ENCODE measurements at places on chromosomes 12 and 14.

GRCh38 chr14:23055621-23056144 lies 1.6 kb downstream of the CDH24 start:
- DNase-seq = no peak

DNA sequence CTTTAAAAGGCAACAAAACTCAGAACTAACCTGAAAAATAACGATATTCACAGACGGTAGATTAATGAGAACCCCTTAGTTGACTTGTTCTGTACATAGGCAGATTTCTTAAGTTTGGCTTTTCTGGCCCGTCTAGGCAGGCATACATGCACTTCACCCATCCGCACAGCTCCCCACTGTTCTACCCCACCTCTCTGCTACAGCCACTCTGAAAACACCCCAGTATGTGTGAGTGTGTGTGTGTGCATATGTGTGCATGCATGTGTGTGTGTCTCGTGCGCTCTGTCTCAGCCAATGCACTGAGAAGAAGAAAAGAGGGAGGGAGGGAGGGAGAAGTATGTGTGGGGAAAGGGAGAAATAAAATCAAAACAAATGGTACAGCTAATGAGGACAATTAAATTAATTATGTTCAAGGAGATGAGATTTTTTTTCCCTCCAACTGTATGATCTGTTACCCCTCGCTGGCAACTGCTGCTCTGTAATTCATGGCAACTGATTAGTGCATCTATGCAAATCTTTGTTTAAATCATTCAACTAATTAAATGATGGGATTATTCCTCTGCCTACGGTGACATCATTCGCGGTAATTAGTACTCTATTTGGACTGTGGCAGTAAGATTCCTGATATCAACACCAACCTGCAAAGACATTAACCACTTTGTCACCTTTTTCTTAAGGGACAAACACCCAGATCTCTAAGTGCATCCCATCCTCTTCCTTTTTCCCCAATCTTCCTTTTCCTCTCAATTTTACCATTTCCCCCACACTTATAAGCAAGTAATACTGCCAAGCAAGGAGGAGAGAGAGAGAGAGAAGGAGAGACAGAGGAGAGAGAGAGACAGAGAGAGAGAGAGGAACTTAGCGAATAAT lies 2.2 kb upstream of the LMO3 start:
- DNase-seq = no peak

GRCh38 chr12:88242571-88242925 lies 100.4 kb downstream of the TMTC3 start:
- no peak for DNase-seq

DNA sequence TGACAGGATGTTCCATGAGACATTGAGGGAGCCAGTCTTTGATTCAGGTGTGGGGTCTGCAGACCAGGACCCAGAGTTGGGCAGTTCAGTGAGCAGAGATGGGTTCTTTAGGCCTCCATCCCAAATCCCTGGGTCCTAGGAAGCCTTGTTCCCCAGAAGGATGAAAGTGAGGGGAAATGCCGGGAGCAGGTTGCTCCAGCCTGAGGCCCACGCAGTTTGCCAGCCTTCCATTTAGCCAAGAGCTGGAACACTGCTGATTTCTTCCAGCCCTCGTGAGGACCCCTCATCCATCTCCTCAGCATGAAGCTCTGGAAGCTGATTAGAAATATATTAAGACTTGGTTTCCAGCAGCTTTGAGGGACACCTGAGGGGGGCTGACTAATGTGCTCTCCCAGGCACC lies 12.1 kb downstream of the C14orf132 start:
- no peak for DNase-seq

DNA sequence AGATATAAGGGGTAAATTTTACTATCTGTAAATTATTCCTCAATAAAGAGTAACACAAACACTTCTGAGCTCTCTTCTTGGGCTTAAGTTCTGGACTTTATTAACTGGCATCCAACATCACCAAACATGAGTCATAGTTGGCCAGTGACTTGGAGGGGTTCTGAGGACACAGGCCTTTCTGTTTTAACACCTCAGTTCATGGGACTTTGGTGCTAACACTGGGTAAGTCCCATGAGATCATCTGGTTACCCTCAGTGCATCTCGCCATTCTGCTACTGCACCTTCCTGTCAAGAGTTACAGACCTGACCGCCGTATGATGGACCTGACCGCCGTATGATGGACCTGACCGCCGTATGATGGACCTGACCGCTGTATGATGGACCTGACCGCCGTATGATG lies 9.9 kb downstream of the SLC15A4 start:
- no peak for DNase-seq

- no peak for DNase-seq
These were observed 40.0 kb upstream of the TESC start for GRCh38 chr12:117139025-117139717.

DNA sequence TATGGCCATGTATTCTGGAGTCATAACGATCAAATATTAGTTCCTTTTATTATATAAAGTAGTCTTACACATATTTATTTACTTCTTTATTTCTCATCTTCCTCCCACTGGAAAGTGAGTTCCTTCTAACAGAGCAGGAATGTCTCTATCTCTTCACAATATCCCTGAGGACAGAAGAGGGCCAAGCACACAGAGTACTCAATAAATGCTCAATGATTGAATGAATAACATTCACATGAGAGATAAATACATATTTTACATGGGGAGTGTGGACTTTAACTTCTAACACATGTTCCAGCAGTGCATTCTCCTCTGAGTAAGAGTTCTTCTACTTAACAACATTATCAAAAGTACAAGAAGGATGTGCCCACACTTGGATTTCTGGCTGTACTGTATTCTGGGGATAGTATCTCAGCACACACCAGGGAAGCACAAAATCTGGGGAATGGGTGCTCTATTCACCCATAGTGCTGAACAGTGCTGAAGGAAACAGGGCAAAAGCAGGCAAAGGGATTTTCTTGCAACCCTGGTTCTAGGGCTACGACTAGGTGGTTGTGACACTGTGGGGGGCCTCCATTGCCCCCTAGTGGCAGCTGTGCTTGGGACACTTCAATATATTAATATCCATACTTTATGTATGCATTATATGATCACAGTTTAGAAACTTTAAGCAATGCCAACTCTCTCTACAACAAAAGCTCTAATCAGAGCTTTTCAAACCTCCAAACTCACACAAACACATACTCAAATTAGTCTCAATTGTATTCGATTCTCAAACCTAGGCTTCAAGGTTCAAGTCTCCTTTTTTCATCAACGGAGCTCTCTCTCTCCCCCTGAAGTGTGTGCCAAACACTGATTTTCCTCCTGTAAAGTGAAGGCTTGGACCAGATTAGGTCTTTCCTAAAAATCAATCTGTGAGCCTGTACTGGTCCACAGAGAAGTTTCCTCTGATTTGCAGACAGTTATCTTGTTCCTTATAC lies 115.5 kb downstream of the SLC2A13 start:
- peak; percentile 33 for DNase-seq

- no peak for DNase-seq
These were observed 291.7 kb downstream of the ZFP36L1 start for GRCh38 chr14:68501171-68501570.

DNA sequence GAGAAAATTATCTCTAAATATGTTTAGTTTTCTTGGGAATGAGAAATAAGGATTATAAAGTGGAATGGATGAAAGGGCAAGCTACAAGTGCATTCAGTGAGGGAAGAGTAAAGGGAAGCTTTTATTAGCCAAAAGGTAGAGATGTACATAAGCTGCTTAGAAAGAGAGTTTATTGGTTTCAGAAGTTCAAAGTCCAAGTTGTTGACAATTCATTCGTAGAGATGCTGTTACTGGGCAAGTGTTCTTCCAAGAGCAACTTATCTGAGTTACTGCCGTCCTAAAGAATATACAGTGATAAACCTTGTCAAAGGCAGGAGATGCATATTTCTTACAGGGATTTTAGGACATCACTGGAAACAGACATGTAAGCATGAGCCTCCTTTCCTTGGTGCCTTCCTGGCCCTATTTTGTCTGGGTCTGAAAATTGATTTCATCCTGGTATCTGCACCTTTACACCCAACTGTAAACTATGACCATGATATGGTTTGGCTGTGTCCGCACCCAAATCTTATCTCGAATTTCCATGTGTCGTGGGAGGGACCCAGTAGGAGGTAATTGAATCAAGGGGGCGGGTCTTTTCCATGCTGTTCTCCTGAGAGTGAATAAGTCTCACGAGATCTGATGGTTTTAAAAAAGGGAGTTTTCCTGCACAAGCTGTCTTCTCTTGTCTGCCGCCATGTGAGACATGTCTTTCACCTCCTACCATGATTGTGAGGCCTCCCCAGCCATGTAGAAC lies 46.8 kb downstream of the TRMT5 start:
- DNase-seq = no peak

- no peak for DNase-seq
These were observed 60.4 kb upstream of the FOXN3 start for GRCh38 chr14:89477391-89477790.

GRCh38 chr14:51979088-51979709 lies 10.1 kb upstream of the RTRAF start:
- peak; percentile 42 for DNase-seq

DNA sequence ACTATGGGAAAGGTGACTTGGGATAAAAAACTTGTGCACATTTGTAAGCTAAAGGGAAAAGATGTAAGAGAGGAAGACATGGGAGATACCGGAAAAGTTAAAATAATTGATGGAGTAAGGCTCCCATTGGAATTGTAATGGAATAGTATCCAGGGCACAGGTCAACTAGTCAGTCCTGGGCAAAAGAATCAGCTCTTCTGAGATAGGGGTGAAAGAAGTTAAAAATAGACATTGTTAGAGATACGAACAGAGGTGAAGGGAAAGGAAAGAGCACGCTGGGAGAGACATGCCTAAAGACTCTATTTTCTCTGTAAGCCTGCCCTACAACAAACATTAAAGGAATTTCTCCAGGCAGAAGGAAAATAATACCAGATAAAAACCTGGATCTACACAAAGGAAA lies 101.6 kb downstream of the SLC41A2 start:
- no peak for DNase-seq

DNA sequence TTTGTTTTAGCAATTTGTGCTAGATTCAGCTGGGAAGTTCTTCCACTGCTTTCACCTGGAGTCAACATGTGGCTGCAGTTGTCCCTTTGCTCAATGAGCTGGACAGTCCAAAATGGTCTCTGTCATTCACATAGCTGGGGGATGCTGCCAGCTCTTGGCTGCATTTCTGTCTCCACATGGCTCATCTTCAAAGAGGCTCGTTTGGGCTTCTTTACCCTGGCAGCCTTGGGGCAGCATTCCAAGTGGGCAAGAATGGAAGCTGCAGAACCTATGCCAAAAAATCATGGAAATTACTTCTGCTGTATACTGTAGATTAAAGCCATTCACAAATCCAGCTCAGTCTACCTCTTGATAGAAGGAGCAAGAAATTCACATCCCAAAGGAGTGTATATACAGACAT lies 199.1 kb downstream of the SLC5A8 start:
- no peak for DNase-seq

- no peak for DNase-seq
These were observed 2.4 kb downstream of the AREL1 start for GRCh38 chr14:74710480-74710879.

GRCh38 chr12:31732926-31733548 lies 4.2 kb upstream of the AMN1 start:
- peak; percentile 94 for DNase-seq

- DNase-seq = no peak
These were observed 356.4 kb upstream of the PRICKLE1 start for GRCh38 chr12:42945927-42946326.

DNA sequence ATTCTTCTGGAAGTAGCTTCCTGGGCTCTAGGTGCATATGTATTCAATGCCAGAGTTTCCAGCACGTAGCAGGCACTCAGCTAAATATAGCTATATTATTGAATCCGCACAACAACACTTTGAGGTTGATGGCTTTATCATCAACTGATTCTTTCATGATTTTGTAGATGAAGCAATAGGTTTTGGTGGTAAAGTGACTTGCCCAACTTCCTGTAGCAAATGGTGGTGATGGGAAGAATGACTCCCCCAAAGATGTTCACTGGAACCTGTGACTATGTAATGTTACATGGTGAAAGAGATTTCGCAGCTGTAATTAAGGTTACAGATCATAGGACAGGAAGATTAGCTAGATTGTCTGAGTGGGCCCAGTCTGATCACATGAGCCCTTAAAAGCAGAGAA lies 3.2 kb downstream of the TDRD9 start:
- DNase-seq = no peak

GRCh38 chr14:33123281-33123680 lies 184.6 kb downstream of the NPAS3 start:
- DNase-seq = no peak

GRCh38 chr14:20380681-20381080 lies 32.6 kb downstream of the TEP1 start:
- DNase-seq = no peak

- DNase-seq = no peak
These were observed 173.2 kb downstream of the SUDS3 start for GRCh38 chr12:118549510-118549980.

DNA sequence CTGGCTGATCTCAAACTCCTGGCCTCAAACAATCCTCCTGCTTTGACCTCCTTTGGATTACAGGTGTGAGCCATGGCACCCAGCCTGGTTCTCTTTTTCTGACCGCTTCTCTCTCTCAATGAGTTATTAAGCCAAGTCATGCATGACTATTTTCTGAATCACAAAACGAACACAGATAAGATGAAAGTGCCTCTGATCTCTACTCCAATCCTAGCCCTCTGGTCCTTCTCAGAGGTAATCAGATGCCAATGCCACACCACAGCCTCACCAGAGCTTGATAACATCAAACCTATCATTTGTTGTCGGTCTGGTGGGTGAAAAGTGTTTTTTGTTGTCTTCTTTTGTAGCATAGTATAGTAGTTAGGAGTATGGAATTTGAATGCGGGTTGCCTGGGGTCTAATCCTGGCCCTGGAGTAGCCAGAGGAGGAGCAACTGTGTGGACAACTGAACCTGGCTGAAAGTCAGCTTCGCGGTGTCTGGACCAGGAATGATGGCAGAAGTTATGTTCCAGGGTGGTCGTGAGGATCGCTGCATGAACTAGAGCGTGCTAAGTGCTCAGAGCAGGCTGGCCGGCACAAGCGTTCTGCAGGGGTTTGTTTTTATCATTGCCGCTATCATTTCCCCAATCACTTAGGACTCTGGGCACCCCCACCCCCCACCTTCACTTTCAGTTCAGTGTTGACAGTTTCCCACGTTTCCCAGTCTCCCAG lies 77.9 kb downstream of the SPRING1 start:
- DNase-seq = peak; percentile 87

GRCh38 chr12:80316222-80316621 lies 127.8 kb upstream of the PTPRQ start:
- DNase-seq = no peak

DNA sequence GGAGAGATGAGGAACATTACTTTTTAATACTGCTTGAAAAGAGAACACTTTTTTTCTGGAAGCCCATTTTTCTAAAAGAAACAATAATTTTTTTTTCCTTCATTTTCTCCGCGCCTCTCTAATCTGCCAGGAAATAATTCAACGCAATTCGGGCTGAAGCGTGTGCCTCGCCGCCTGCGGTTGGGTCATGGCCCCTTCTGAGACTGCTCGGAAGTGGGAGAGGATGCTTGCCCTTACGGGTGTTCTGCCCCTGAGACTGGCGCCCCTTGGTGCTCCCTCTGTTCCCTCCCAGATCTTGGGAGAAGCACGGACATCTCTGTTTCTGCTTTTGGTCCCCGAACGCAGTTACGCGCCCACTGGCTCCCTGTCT lies 332 bp upstream of the TBC1D30 start:
- no peak for DNase-seq

Measured in SW480 (cell line).